ENCODE measurements at places on chromosomes 11 and 22.

GRCh38 chr22:46659791-46660186, 39.6 kb downstream of the GRAMD4 start:
- no peak for DNase-seq

GRCh38 chr11:63770763-63771162, 2.2 kb upstream of the ZFTA start:
- no peak for DNase-seq

- no peak for DNase-seq
Measured at GRCh38 chr11:71917646-71918140, 10.7 kb downstream of the XNDC1N start.

- no peak for DNase-seq
Measured at GRCh38 chr11:19966441-19966840, 193.8 kb downstream of the DBX1 start.

- DNase-seq, result peak; percentile 41
Measured at GRCh38 chr11:114134870-114135269, 75.4 kb downstream of the ZBTB16 start.

DNA sequence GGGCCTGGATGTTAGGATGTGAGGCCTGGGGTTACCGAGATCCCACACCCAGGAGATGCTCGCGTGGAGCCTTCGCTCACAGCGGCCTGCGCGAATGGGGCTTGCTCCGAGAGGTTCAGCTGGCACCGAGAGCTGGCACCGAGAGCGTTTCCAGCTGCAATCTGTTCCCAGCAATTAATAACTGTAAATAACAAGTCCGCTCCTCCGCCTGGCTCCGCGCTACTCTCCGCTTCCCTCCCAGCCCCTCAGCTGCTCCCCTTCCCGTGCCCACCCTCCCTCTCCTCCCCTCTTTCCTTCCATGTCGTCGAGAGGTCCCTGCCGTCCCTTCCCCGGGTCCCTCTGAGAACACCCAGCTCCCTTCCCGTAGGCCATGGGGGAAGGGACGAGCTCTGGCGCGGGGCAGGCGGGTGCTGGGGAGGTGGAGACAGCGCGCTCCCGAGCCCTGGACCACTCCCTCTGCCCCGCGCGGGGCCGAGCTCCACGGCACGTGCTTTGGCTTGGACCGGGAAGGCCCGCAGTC, 110.8 kb downstream of the WNT7B start:
- DNase-seq, result no peak

- DNase-seq, result no peak
Measured at GRCh38 chr11:105000167-105000566, 22.8 kb downstream of the CASP5 start.

DNA sequence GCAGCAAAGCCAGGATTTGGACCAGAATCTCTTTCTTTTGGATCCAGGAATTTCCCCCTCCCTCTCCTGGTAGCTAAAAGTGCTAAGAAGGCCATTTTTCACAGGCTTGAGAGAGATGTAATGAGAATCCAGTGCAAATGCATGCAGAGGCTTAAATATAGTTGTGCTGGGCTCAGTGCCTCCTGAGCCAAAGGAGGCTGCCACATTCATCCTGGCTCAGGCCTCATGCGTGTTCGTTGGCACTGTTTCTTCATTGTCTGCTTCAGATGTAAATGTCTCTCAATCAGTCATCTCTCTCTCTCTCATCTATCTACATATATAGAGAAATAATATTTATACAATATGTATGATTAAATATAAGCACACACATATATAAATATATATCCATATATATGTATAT, 83.6 kb downstream of the INSC start:
- no peak for DNase-seq

DNA sequence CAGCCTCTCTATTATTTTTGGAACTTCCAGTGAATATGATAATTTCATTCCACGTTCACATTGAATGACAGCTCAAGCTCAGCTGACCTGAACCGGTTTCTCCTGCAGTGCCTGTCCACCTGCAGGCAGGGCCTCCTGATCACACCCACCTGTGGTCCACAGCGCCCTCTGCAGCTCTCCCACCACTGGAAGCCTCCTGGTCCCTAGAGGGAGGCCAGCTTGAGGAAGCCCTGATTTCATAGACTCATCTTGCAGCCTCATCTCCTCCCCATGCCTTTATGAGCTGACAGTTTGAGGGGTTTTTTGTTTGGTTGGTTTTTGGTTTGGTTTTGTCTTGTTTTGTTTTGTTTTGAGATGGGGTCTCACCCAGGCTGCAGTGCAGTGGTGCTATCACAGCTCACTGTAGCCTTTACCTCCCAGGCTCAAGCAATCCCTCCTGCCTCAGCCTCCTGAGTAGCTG, 29.9 kb upstream of the MALAT1 start:
- peak; percentile 84 for DNase-seq

DNA sequence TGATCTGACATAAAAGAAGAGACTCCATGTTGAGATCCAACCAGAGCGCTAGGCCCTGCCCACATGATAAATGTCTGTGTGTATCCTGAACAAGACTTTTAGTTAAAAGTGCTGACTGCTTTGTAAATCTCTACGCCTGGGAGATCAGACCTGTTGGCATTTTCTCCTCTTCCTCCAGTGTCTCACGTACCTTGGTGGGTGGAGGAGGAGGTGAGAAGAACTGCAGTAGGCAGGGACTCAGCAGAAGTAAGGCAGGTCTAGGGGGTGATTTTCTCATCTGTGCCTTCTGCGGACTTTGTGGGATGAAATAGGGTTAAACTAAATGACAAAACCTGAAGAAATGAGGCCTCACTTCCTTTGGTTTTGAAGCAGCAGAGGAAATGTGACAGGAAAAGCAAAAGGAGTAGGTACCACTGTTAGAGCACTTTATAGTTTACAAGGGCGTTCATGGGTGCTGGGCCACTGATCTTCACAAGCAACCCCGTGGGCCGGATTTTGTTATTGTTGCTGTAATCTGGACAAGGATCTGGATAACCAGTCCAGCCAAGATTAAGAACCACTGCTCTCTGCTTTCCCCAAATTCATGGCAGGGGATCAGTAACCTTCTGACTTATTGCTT, 36.7 kb upstream of the PLET1 start:
- DNase-seq, result no peak

Measured in bronchial epithelial cell (primary cell).